ENCODE measurements at places on chromosomes 6 and 20.
A peak's percentile ranks its signal among the peaks of the same experiment; 100 is the strongest.

DNA sequence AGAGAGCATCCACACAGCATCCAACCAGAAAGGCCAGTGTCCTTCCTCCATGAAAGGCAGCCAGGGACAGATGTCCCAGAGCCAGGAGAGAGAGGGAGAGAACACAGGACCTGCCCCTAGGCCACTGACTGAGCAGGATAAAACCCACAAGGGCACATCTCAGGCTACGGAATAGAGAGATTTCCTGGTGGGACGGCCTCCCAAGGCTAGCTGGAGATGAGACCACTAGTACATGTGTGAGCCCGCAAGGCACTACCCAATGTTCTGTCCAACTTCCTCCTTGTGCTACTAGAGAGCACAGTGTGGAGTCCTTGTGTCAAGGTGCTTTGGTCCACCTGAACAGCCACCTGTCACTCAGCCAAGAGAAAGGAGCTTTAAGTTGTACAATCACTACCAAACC, 44.2 kb downstream of the PLCG1 start:
- DNase-seq, result no peak

DNA sequence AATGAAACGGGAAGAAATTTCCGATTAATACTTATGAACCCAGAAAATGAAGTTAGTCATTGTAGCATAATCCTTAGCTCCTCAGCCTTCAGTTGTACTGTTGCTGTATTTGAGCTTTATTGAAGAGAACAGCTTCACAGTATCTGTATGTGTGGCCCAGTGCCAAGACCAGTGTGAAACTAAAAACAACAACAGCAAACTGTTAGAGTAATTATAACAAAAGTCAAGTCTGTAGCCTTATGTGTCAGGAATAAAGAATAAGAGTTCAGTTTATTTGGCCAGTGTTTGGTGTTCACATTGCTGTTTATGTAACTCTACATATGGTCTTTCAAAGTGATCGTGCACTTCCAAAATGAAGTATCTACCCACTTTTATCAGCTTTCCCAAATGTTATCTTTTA, 70.9 kb downstream of the ARID1B start:
- no peak for DNase-seq

- no peak for DNase-seq
These were observed 930.8 kb downstream of the QKI start for GRCh38 chr6:164345327-164345726.

- DNase-seq, result no peak
These were observed 27.8 kb downstream of the PRSS16 start for GRCh38 chr6:27275025-27275956.

- no peak for DNase-seq
These were observed 75.1 kb downstream of the COL12A1 start for GRCh38 chr6:75130784-75131183.

- peak; percentile 58 for DNase-seq
These were observed 16.1 kb downstream of the DYNLRB1 start for GRCh38 chr20:34532320-34532719.

GRCh38 chr6:119626884-119627619, 277.5 kb upstream of the MAN1A1 start:
- DNase-seq, result no peak

- no peak for DNase-seq
These were observed 139.6 kb upstream of the RNF24 start for GRCh38 chr20:4154958-4155411.

GRCh38 chr20:24779946-24780345, 169.1 kb upstream of the CST7 start:
- peak; percentile 18 for DNase-seq

DNA sequence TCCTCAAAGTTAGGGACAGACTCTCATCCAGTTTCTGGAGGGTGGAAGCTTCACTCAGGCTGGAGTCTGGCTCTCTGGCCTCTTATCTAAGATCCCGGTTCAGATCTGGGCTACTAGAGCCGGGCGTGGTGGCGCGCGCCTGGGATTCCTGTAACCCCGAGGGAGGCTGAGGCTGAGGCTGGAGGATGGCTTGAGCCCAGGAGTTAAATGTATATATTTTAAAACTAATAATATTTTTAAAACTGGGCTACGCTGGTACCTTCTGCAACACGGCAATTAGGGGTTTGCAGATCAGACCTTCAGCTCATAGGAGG, 710 bp upstream of the ZNF343 start:
- no peak for DNase-seq

DNA sequence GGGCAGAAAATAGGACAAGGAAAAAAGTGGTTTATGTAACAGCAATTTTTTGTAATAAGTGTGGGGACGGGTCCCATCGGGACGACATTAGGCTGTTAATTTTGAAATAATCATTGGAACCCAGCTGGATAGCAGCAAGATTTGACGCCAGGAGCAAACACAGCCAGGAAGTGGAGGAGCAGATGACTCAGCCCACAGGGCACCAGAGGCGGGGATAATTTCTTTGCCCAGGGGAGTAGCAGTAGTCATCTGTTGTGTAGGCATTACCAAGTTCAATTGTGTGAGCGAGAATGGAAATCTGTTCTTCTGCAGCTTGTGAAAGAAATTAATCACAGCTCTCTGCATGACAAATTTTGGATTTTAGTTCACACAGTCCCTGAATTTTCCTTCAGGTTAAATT, 22.6 kb upstream of the RIN2 start:
- DNase-seq, result peak; percentile 73

DNA sequence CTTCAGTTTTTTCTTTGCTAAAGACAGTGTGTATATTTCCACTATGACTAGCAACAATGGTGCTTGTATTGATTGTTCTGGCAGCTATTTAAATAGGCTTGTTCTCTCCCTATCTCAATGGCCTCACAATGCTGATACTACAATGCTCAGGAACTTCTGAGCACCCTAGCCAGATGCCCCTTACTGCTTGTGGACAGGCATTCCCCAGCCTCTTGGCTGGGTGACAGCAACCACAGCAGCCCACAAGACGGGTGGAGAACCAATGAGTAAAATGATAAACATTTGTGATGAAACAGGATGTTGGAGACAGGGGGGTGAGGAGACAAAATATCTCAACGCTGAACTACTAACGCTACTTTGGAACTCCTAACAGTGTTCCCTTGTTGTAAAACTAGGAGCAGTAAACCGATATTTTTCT, 42.3 kb downstream of the HIVEP2 start:
- peak; percentile 73 for DNase-seq

- no peak for DNase-seq
These were observed 84.2 kb downstream of the MYB start for GRCh38 chr6:135265278-135265677.

- no peak for DNase-seq
These were observed 11.5 kb downstream of the DLGAP4 start for GRCh38 chr20:36317675-36318074.

- DNase-seq, result no peak
These were observed 67.2 kb downstream of the PLCG1 start for GRCh38 chr20:41204304-41205265.

GRCh38 chr6:132687306-132687705, 26.5 kb downstream of the VNN1 start:
- no peak for DNase-seq

DNA sequence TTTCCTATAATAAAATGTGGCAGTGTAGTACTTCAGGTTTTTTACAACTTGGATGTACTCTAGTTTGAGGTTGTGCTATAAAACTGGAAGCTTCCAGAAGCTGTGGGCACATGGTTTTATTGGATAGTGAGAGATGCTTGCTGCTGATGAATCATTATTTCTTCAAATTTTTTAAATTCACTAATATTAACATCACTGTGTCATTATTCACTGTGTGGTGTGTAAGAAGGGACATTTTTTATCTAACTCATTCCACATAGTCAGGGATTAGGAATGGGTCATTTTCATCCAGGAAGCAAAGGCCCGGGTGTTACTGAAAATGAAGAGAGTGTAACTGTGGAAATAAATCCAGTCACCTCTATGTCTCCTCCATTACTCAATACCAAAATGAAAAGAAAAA, 421.0 kb downstream of the TENT5A start:
- DNase-seq, result no peak

GRCh38 chr6:70693887-70694286, 26.2 kb downstream of the SMAP1 start:
- DNase-seq, result no peak

DNA sequence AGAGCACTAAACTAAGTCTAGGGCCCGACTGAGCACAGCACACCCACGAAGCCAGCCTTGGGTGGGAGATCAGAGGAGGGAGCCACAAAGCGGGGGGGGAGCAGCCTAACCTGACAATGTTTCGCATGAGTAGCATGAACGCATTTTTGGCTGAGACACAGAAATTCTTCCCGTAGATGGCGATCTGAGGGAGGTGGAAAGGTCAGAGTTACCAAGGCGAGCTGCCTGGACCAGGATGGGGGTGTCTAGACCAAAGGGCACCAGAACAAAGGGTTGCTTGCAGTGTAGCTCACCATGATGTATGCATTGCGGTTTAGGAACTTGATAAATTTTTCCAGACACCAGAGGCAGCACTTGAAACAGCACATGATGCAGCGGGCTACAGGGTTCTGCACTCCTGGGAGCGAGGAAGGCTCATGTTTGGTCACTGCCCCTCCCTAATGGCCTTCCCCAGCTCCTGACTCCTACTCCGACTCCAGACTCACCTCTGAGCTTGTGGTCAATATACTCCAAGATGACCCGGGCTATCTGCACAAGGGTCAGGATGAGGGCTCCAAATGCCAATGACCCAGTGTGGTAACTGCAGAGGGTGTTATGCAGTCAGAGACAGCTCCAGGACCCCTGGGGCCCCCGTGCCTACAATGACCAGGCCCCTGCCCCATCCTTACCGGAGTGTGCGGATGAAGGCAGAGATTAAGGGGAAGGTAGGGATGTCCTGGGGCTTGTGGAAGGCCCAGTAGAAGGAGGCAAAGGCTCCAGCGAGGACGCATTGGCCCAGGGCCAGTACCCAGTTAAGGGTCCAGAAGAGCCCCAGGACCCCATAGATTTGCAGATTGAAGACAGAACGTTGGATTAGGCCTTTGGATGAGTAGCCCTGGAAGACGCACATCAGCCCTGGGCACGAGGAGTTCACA, 2.8 kb upstream of the NEU1 start:
- no peak for DNase-seq

DNA sequence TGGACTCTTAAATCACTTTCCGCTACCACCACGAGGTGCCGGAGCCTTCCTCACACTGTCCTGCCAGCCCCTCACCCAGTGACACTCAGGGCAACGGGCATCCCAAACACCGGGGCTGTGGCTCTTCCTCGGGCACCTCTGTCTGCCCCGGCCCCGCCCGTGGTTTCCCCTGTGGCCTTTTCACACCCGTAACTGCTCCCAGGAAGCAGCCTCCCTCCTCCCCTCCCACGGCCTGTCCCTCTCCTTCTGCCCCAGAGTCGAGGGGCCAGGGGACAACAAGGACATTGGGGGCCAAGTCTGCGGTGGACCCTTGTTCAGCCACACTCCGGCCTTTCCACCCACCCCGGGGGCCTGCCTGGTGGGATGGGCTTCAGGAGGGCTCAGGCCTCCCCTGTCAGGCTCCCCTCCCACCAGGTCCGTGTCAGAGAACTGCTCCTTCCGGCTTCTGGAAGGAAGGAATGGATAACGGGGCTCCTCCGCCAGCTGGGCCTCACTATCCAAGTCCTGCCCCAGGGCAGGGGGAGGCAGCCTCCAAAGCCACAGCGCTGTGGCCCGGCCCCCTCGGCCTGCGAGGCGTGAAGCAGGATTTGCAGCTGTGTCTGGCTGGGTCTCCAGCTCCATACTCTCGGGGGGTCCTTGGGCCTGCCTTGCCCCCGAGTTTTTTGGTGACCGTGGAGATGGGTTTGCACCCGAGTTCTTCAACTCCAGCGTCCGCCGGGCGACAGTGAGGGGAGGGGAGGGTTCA, 54.7 kb upstream of the CHRNA4 start:
- DNase-seq, result no peak

DNA sequence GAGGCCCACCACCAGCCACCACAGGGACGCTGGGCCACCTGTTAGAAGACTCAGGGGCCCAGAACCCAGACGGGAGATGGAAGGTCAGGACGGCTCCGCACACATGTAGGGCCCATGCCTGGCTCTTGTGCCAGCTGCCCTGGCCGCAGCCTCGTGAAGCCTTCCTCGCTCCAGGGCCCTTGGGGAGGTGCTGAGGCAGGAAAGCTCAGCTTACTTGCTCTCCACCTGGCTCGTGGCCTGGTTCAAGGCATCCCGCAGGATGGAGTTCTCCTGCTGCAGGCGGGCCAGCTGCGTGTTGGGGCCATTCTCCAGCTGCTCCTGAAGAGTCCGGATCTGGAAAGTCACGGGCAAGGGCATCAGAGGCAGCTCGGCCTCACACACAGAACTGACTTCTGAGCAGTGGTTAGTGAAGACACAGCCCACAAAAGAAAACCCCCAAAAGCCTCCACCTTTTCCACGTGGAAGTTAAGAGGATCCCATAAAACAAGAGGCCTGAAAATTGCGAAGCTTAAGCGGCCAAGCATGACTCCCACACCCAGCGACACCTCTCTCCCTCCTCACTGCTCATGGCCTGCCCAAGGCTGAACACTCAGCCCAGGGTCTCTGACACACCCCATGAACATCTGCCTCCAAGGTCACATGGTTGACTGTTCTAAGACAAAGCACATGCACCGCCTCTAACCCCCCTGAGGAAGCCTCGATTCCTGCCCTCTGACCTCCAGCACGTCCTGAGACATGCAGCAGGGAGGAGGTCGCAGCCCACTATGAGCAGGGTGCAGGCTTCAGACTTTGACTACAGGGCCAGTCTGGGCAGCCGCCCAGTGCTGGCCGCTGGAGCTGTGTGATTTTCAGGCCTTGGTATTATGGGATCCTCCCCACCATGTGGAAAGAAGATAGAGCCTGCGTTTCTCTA, 46.5 kb downstream of the RRBP1 start:
- DNase-seq, result no peak

GRCh38 chr6:55449225-55449624, 122.0 kb downstream of the GFRAL start:
- no peak for DNase-seq

DNA sequence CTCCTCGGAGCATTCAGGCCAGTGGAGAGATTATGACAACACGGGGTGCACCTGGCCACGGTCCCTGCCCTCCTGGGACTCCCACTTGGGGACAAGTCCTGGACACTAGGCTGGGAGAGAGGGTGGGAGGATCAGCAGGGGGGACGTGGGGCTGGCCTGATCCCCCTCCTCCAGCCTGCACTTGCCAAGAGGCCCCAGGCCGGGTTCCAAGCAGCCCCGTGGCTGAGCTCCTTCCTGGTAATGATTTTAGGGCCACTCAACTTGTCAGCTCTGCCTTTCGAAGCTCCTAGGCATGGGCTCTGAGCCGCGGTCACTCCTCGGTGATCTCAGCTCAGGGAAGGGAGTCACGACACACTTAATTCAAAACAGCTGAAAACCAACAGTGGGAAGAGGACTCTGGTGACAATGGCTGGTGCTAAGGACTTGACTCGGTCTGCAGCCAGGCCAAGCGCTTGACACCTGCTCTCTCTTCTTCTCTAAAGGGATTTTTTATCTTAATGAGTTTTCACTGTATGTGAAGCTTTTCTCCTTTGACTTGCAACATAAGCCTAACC, 161.7 kb downstream of the BMP7 start:
- DNase-seq, result no peak

DNA sequence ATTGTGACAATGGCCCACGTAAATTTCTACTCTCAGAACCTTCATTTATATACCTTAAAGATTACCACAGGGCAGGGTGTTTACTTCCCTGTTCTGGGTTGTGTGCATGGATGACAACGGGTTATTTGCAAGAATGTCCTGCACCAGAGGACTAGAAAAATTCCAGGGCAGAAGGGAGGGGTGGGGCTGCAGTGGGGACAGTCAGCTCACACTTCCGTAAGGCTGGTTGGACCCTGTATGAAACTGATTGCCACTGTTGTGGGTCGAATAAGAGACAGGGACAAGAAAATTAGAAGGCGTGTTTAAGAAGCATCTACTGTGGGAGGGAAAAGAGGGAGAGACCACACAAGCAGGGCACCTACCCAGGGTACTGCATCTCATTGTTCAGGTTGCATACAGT, 96.5 kb downstream of the SNAP25 start:
- no peak for DNase-seq
